Mucosa of descending colon (tissue), 3 donors: ENCODE measurements at places on chromosomes 12 and 14.

- DNase-seq, result no peak
Measured at GRCh38 chr14:66514213-66514612, 6.3 kb downstream of the GPHN start.

- DNase-seq, result no peak
Measured at GRCh38 chr14:66242001-66242400, 244.2 kb upstream of the CCDC196 start.

- DNase-seq, result no peak
Measured at GRCh38 chr14:39014460-39014859, 88.6 kb downstream of the SEC23A start.

DNA sequence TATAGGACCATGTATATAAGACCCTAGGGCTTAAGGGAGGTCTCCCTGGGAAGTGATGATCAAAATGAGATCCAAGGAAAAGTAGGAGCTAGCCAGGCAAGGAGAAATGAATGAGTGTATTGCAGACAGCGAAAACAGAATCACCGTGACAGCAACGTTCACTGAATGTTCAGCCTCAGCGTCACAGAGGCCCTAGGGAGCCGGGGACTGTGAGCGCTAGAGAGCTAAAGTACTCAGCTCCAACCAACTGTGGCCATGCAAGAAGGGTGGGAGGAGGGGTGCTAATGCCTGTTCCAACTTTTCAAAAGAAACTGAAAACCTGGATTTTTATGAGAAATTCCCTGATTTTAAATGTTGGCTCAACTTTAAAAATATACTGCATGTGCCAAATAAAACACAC, 105.5 kb upstream of the CCND2 start:
- DNase-seq, result no peak

- DNase-seq, result no peak
Measured at GRCh38 chr12:68158432-68158831, 1.1 kb downstream of the IFNG start.

- DNase-seq, result no peak
Measured at GRCh38 chr14:76489667-76490066, 113.7 kb downstream of the ESRRB start.

DNA sequence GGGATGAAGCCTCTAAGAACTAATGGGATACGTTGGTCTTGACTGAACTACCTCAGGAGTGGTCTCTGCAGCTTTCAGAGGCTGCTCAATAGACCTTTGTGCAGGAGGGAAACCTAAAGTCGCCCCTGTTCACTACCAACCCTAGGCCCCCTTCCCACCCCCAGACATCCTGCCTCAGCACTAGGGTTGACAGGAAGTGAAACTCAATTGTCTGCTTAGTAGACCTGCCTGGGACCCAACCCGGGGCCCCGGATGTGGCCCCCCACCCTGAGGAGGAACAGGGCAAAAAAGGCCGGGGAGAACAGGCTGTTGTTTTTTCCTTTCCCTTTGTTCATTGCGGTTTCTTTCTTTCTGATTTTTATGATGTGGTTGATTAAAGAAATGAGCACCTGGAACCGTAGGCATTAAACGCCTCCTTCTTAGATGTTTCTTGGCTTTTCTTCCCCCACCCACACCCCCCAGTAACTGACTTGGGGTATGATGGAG, 1.6 kb upstream of the DGKA start:
- DNase-seq, result peak; percentile 64

GRCh38 chr12:49882248-49882850, 21.4 kb downstream of the FAIM2 start:
- DNase-seq, result no peak

DNA sequence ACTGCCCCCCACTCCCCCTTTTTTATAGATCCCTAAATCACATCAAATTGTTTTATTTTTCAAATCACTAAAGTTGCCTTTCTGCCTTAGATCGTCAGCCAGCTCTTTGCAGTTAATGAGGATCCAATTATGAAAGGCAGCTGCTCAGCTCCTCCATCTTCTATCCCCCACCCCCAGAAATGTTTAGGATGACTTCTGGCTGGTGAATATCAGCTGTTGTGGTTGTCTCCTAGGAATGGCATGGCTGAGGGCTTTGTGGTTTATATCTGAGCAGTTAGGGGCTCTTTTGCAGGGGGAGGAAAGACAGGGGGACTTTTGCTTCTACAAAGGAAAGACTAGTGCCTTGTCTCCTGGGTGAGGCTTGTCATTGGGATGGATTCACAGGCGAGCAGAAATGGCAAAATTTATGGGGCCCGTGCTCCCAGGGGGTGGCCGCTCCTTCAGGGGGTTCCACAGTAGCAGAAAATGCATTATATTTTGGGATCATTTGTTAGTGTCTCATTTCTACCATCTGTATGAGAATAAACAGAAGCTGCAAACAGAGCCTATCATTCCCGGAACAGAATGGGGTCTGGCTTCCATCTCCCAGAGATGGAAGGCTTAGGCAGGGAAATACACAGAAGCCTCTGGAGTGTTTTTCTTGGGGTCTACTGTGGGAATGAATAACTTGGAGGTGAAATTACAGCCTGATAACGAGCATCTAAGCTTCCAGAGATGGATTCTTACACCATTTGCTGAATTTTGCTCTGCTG, 6.5 kb downstream of the JDP2 start:
- no peak for DNase-seq

- DNase-seq, result no peak
Measured at GRCh38 chr14:46034305-46034704, 617.3 kb downstream of the RPL10L start.
